ENCODE measurements at places on chromosomes 1 and 21.

- no peak for DNase-seq
Measured at GRCh38 chr1:92543131-92544055, 56.7 kb upstream of the GFI1 start.

DNA sequence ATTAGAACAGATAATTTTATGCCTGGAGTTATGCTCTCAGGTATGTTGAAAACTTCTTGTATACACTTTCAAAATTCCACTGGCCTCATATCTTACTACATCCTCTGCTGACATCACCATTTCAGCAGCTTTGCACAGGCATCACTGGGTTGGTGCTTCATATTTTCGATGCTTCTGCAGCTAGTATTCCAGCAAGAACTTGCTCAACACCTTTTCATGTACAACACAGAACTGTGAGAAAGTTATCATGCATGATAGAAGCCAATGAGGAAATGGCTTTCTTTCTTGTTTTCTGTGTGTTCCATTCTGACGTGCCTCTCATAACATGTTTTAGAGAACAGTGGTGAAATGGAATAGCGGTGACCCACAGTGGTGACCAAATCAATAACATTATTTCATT lies 5.1 kb upstream of the GBP5 start:
- no peak for DNase-seq

- DNase-seq: no peak
Measured at GRCh38 chr1:1892763-1893120, 1.9 kb upstream of the GNB1 start.

GRCh38 chr1:42046761-42047507 lies 106.3 kb upstream of the GUCA2B start:
- no peak for DNase-seq

GRCh38 chr1:85062425-85063026 lies 14.2 kb upstream of the MCOLN3 start:
- DNase-seq: no peak

GRCh38 chr1:201186192-201186591 lies 4.4 kb upstream of the IGFN1 start:
- DNase-seq: no peak

- no peak for DNase-seq
Measured at GRCh38 chr1:19450811-19451515, 34.4 kb downstream of the CAPZB start.

DNA sequence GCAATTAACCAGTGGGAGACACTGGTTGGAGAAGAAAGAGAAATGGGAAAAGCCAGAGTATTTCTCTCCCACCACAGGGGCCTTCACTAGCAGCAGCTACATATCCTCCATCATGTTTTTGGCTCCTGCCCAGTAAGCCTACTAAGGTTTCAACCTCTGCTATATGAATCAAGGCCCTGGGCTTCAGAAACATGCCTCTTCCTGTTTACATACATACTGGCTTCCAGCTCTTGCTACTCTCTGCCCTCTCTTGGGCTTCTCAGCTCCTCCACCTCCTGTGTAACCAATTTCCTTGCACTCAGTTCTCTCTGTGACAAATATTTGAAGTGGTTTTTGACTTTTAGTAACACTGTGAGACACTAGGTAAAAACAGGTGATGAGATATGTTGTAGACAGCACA lies 80.8 kb downstream of the LRRC7 start:
- no peak for DNase-seq

DNA sequence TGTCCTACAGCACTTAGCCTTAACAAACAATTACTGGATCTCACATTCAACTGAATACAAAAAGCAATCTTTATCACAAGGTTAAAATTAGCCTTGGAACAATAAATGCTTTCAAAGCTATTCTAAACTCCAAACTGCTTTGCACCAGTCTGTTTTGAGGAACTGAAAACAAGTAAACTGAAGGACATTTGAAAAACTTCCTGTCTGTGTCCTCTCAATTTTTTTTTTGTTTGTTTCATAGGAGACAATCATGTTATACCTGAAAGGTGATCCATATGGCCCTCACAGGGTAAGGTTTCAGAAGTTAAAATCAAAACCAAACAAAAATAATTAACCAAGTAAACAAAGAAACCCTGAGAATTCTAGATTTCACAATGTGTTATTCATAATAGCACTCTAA lies 459.1 kb downstream of the DPYD start:
- no peak for DNase-seq

- no peak for DNase-seq
Measured at GRCh38 chr1:75053207-75053606, 81.0 kb upstream of the LHX8 start.

GRCh38 chr21:25188677-25189079 lies 418.6 kb downstream of the MRPL39 start:
- DNase-seq: no peak

DNA sequence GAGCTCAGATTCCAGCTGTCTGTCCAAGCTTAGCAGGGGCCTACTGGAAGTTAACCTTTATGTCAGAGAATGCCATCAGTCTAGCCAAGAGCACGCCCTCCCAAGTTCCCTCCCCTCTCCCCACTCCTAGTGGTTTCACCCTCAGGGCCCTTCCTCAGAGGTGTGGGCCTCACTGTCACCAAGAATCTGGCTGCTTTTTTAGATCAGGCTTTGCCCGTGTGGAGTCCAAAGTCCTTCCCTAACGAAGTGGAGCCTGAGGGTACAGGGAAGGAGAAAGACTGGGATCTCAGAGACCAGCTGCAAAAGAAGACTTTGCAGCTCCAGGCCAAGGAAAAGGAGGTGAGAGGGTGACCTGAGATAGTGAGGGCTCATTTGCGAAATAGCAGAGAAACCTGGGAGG lies 4.1 kb downstream of the C1orf74 start:
- no peak for DNase-seq

- DNase-seq: no peak
Measured at GRCh38 chr1:183205196-183205781, 19.2 kb downstream of the LAMC2 start.

GRCh38 chr21:33029975-33030461 lies 4.3 kb downstream of the OLIG2 start:
- DNase-seq: no peak

DNA sequence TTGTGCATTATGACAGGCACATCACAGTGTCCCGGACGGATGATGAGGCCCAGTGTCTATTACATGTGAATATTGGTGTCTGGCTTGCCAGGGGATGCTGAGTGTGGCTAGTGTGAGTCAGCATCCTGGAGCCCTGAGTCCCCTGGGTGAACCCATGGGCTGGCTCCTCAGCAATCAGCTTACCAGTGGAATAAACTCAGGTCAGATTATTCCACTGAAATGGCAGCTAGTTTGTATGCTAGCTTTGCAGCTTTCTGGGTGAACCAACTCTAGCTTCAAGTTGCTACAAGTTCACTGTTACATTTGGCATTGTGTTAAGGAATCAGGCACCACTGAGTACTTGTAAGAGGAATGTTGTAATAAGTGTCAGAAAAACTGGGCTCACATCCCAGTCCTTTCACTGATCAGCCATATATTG lies 23.9 kb upstream of the RPTN start:
- DNase-seq: no peak

DNA sequence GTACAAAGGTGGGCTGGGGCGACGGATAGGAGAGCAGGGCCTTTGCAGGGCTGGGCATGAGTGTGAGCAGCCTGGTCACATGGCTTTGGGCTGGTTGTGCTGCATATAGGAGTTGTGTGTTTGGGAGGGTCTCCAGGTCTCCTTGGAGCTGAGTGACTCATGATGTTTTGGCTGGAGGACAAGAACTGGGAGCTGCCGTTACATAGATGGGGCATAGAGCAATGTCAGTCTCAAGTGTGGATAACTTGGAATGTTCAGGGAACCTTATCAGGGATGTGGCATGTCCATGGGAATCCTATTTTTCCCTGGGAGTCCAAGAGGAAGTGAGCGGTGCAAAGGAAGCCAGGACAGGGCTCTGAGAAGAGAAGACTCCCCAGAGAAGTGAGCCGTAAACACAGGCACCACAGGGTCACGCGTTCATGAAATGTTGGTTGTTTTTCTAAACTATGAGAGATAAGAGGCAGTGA lies 136.4 kb upstream of the KCNE2 start:
- no peak for DNase-seq

DNA sequence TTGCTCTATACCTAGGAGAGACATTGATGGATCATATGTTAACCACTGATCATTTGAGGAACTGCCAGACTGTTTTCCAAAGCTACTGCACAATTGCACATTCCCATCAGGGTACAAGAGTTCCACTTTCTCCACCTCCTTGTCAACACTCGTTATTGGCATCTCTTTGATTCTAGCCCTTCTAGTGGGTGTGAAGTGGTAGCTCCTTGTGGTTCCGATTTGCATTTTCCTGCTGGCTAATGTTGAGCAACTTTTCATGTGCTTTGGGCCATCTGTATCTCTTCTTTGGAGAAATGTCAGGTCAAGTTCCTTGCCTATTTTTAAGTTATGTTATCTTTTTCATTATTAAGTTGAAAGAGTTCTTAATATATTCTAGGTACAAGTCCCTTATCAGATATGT lies 90.1 kb downstream of the DMRTB1 start:
- DNase-seq: no peak

DNA sequence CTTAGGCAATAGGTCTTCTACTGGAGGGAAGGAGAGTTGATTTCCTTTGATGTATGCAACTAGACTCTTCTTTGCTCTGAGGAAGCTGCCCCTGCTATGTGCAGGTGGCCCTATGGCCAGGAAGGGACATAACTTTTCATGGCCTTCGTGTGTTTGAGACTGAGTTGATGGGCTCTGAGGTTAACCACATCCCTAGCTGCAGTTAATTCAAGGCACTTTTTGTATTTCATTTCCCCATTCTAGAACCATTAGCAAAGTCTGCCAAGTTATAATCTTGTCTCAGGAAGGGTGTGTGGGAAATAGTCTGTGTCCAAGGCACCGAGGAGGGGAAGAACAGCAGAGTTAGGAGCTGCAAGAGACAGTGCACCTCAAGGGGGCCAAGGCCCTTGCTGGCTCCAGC lies 2.5 kb downstream of the FCRL4 start:
- no peak for DNase-seq

DNA sequence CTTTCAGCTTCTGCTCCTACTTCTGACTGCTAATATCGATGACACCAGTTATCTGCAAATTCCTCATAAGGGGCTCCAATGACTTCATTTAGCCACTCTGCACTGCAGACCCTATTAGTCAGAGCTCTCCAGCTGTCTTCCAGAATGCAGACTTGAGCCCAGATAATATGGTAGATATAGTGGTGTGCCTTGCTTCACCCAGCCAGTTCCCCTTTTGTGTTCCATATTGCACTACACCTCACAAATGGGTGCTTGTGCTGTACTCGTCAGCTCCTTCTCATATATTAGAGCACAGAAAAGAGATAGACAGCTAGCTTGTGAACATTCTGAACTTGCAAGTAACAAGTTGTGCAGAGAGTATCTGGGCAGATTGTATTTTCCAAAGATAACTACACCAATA lies 23.7 kb upstream of the COG2 start:
- no peak for DNase-seq

DNA sequence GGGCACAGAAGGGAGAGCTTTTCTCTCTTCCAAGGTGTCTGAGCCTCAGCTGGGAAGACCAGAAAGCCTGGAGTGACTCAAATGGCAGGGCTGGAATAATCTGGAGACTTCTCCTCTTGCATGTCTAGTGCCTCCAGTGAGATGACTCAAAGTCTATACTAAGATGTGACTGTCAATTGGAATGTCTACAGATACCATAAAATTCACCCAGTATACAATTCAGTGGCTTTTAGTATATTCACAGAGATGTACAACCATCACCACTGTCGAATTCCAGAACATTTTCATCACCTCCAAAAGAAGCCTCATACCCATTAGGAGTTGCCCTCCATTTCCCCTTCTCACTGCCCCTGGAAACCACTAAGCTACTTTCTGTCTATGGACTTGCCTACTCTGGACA lies 47.9 kb upstream of the CNN3 start:
- DNase-seq: no peak

GRCh38 chr1:151058692-151059091 lies 730 bp downstream of the CDC42SE1 start:
- no peak for DNase-seq

DNA sequence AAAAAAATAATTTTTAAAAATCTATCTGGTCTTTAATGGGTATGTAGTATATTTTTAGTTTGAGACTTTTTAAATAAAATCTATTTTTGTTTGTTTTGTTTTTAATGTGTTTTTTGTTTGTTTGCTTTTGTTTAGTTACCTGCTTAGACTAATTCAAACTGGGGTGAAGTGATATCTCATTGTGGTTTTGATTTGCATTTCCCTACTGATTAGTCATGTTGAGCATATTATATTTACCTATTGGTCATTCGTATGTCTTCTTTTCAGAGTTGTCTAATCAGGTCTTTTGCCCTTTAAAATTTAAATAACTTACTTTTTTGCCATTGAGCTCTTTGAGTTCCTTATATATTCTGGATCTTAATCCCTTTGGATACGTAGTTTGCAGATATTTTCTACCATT lies 20.3 kb downstream of the CD1B start:
- no peak for DNase-seq

Measured in CD4-positive, alpha-beta T cell treated with Interleukin-15 for 1 hour (primary cell).